Activated CD8-positive, alpha-beta memory T cell treated with anti-CD3 and anti-CD28 coated beads for 1 hour (primary cell): ENCODE measurements at places on chromosomes 11 and 22.

DNA sequence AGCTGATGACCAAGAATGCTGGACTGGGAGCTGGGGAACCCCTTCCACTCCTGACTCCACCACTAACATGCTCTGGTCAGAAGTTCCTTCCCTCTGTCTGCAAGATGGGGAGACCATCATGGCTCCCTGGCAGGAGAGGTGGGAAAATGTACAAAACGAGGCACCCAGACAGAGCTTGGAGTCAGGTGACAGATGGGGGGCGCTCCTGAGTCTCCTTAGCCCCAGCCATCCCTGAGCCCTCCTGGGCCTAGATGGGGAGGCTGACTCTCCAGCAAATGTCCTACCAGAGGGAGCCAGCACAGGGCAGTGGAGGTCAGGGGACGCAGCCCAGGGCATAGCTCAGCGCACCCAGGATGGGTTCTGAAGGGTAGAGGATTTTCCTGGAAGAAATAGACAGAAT, 20.0 kb downstream of the KCNJ4 start:
- no peak for DNase-seq

DNA sequence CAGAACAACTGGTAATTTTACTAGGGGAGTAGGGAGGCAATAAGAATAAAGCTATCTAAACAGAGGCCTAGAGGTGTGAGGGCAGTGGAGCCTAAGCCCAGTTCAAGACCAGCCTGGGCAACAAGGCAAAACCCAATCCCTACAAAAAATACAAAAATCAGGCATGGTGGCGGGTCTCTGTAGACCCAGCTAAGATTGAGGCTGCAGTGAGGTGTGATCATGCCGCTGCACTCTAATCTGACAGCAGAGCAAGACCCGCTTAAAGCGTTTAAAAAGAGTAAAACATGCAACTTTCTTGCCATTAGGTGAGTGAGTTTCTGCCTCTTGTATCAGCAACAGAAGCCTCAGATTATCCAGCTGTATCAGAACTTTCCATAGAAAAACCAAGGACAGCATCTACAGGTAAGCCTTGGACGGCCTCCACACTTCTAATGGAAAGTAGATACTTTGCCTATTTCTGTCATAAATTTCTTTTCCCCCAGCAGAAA, 12.1 kb downstream of the TAF1D start:
- DNase-seq: no peak

GRCh38 chr11:77501758-77502157, 27.9 kb upstream of the PAK1 start:
- no peak for DNase-seq

DNA sequence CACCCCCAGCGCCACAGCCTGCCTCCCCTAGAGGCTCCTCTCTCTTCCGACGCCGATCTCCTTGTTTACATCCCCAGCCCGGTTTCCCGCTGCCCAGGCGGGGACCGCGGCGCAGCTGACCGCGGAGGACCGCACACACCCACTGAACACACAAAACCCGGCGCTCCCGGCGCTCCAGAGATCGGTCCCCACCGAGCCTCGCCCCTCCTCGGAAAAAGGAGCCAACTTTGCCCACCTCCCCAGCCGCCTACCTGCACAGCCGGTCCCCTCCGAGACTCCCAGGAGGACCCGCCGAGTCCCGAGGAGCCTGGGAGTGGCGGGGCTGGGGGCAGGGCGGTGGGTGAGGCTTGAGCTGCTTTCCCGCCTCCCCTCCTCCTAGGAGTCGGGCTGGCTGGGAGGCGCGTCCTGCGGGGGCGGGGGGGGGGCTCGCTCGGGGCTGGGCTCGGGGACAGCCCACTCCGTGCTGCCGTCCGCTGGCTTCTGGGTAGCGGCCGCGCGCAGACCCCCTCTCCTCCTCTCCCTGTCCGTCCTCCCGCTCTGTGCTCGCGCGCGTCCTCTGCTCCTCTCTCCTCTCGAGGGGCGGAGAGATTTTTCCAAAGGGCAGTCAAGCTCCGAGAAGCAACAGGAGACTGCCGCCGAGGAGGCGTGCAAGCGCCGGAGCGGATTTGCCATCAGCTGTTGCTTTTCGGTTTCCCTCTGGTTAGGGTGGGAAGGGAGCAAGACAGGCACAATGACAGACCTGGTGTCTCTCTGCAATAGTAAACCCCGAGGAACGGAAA, at the start of gene FXYD6:
Gene FXYD6, minus strand, starts transcription at position 318 of the 779 bp plus-strand sequence. CDS start 33,882 bp downstream, outside the sequence.
- DNase-seq: no peak

DNA sequence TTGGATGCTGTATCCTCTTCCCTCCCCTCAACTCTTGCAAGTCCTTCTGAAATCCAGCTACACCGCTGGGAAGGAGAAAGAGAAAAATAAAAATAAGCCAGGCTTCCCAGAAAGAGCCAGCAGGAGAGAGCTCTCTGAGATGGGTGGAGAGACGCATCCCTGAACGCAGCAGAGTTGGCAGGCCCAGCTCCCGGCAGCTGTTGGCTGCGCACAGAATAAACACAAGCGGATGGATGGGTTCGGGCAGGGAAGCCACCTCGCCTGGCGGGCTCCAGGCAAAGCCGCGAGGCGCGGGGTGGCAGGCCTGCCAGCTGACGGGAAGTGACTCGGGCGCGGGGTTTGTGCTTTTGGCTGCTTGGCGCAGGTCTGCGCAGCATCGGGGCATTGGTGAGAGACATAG, 537.7 kb downstream of the MIAT start:
- no peak for DNase-seq

GRCh38 chr11:1782831-1783724, 19.4 kb upstream of the CTSD start:
- no peak for DNase-seq

- no peak for DNase-seq
Measured at GRCh38 chr22:38304526-38304925, 12.7 kb downstream of the CSNK1E start.

- no peak for DNase-seq
Measured at GRCh38 chr11:113778111-113778910, 1.3 kb upstream of the CLDN25 start.

DNA sequence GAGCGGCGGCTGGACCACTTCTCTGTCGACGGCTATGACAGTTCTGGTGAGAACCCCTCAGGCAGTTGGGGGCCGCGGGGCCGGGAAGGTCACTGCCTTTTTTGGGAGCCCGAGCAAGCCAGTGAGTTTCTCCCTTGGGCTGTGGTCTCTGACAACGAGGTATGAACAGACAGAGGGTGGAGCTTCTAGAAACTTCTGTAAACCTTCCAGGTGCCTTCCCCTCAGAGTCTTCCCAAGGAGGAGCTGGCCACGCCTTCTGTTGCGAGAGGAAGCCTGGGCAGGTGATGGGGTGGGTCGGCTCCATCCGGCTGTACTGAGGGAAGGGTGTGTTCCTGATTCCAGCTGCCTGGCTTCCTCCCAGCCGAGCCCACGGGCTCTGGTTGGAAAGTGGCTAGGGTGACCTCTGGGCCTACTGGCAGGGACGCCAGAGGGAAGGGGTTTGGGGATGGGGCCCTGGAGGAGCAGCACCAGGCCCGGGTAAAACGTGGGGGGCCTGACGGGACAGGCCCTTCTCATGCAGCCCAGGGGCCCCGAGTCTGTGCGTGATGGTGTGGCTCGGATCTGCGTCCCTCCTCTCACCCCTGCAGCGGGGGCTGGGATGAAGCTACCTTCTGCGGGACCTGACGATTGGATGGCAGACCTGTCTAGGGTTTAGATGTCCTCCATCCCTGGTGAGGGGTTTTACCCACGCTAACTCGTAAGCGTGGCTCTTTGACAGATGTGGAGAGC, 110.8 kb downstream of the KCNQ1OT1 start:
- DNase-seq: no peak

DNA sequence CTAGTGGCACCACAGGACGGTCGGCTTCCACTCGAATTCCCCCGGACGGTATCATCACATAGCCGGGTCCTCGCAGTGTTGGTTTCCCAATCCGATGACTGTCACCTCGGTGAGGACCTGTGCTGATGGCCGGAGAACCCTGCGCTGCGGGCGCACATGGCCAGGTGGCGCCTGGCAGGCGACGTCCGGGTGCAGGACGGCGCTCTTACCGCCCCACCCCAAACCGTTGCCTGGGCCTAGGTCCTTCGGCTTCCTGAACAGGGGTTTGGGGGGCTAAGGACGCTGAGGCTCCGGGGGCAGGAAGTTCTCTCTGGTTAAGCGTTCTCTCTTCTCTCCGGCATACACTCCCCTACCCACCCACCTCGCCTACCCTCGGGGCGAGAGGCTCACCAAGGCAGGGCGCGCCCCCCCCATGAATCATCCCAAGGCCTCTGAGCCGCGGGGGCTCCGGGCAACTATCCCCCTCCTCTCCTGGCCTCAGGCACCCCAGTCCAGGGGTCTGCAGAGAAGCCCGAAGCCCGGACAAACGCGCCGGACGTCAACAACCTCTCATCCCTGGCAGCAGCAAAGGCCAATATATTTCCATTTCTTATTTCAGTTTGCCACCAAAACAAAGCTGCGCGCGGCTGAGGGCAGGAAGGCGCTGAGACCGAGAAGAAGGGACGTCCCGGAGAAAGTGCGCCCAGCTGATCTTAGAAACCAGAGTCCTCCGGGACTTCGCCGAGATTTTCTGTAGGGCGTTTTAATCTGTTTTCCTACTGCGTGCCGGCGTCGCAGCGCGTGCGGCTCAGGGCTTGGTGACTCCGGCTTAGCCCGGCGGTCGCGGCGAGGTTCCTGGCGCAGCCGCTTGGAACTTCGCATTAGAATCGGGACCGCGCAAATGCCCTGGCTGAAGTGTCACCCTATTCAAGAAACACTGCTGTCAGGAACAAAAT, 5.6 kb downstream of the ALX4 start:
- no peak for DNase-seq

DNA sequence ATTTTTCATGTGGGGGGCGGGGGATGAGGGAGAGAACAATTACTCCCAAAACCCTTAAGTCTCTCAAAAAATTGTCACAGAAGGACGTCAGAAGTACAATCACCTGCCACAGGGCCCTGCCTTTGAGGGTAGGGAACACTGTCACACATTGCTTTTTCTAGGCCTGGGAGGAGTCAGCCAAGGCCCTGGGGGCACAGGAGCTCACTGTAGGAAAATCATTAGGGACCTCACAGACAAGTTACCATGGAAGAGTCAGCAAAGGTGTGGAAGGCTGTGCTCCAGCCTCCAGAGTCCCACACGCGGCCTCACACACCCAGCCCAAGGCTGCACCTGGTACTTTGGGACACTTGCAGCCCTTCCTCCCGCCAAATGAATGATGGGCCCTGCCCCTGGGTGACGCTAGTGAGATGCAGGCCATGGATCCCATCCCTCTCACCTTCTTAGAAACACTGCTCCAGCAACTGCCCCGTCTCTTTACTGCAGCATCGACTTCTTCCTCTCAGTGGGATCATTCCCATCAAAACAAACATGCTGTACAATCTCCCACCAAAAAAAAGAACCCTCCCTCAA, 3.3 kb downstream of the PLEKHA7 start:
- DNase-seq: no peak

DNA sequence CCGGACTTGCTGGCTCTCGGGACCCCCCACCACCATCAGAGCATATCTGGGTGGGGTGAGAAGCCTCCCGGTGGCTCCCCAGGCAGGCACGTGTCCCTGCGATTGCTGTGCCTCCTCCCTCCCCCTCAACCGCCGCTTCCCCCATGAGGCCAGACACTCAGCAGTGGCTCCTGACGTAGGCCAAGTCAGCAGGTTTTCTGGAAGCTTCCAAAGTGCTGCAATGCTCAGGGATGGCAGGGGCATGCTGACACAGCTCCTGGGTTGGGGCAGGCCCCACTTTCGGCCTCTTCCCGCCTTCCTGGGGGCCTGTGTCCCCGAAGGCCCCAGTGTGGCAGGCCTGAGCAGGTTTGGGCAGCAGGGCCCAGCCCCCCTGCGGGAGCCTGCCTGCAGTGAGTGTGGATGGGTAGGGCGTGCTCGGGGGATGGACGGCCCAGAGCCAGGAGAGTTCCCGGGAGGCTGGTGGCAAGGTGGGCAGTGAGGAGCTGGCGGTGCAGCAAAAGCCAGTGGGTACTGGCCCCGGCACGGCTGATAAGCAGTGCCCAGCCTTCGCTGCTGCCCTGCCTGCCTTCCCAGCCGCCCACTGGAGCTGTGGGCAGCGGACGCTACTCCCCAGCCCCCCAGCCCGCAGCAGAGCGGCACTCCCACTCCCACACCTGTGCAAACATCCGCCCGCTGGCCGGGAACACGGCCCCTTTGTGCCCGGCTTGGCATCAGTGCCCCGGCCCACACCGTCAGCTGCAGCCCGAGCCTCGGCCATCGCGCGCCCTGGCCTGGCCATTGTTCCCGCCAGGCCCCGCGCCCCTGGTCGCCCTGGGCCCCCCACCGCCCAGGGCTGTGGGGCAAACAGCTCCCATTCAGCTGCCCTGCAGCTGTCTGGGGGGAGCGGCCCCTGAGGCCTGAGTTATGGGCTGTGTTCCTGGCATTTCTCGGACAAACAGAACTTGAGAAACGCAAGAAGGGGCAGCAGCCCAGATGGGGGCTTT, 125.0 kb downstream of the KCNQ1OT1 start:
- DNase-seq: no peak

GRCh38 chr11:61152816-61153592, 8.2 kb downstream of the VPS37C start:
- no peak for DNase-seq

GRCh38 chr11:15780837-15781236, 575.5 kb downstream of the SOX6 start:
- DNase-seq: no peak

GRCh38 chr22:27874185-27874584, 44.9 kb downstream of the PITPNB start:
- no peak for DNase-seq

GRCh38 chr11:78138694-78139421, 568 bp downstream of the ALG8 start:
- DNase-seq: no peak

GRCh38 chr22:33781411-33781810, 138.9 kb downstream of the LARGE1 start:
- no peak for DNase-seq

GRCh38 chr11:3969613-3970012, 114.1 kb downstream of the STIM1 start:
- DNase-seq: no peak

DNA sequence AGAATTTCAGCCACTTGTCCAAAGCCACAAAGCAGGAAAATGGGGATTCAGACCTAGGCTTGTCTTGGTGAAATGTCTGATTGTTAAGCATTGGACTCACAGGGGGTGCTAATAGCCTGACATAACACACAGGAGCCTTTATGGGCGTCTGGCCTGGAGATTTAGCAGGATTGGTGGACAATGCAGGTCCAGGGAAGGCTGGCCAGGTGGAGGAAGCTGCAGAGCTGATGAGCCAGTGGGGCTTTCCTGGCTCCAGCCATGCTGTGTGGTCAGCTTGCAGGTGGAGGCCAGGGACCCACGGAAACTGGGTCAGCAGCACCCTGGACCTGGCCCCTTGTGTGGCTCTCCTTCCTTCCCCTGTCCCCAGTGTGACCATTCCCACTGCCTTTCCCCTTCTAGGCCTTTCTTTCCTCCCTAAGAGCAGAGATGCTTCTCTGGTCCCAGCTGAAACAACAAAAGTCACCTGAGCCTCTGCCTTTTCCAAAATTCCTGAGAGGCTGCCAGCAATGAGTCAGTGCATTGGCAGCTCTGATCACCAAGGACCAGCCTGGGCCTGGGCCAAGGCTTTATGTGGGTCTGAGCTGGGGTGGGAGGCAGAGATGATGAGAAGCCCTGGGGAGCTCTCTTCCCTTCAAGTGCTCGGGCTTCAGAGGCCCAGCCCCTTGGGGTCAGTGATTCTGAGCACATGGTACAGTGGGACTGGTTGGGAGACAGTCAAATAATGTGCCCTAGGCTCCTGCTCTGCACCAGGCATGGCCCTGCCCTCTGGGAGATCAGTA, 85.2 kb downstream of the CCDC81 start:
- no peak for DNase-seq
